Stimulated activated CD8-positive, alpha-beta memory T cell treated with anti-CD3 and anti-CD28 coated beads, Interleukin-7, amount 100 ng/mL, for 1 hour (primary cell): ENCODE measurements at places on chromosomes 2 and 18.

DNA sequence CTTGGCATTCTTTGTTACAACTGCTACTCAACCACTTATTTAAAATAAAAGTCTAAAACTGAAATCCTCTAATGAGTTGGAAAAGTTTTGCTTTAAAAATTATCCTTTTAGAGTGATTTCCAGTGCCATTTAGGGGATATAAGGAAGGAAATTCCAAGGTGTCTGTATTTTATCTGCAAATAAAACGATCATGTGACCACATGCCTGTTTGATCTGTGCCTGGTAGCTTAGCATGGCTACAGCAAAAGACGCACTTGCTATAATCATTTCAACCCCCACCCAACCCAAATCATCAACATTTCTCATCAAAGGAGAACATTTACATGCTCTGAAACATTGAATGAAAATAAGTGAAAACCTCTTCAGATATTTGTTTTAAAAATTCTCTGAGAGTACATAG, 615.1 kb downstream of the IRS1 start:
- no peak for DNase-seq

GRCh38 chr2:96945014-96945413, 41.4 kb downstream of the FAM178B start:
- no peak for DNase-seq

DNA sequence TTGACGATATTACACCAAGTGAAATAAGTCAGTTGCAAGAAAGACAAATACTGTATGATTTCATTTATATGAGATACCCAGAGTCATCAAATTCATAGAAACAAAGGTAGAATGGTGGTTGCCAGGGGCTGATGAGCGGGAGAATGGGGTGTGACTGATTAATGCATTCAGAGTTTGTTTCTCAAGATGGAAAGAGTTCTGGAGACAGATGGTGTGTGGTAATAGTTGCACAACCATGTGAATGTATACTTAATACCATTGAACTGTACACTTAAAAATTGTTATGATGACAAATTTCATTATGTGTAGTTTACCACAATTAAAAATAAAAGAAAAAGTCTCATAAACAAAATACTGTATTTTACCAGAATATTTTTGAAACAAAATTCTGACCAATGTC, 117.3 kb downstream of the PIGN start:
- DNase-seq = no peak

GRCh38 chr2:30625701-30626100, 178.7 kb downstream of the LCLAT1 start:
- DNase-seq = no peak

- DNase-seq = no peak
Observed at GRCh38 chr2:74441690-74442482, at the start of gene RTKN. TSS of gene RTKN (minus strand) at chr2:74441937. CDS start at chr2:74441816, 121 bp downstream.

DNA sequence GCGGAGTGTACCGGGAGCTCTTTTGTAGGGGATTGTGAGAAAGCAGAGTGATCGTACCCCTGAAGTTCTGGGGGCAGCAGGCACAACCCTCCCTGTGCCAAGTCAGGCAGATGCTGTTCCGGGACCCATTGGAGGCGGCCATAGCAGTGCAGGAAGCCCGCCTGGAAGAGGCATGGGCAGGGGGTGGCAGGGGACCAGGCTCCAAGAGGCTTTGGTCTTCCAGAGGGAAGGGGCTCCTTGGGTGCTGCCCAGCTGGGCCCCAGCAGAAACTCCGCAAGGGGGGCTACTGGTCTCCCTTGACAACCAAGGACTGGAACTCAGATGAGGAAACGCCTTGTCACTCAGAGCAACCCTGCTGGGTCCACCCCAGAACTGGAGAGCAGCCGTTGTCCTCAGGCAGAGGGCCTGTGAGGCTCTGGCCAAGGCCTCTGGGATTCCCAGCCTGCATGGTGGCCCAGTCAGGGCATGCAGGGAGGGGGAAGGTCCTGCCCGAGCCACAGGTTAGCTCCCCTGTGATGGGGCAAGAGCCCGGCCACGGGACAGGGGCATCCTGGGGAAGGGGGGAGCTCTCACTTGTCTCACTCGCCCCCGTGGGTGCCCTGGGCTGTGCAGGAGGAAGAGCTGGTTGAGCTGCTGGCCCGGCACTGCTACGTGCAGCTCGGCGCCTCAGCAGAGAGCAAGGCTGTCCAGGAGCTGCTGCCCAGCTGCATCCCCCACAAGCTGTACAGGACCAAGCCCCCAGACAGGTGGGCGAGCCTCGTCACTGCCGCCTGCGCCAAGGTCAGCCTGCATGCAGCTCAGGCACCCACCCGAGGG, 21.0 kb upstream of the GPR17 start:
- no peak for DNase-seq
